Activated CD8-positive, alpha-beta memory T cell treated with anti-CD3 and anti-CD28 coated beads, Interleukin-2, amount 10 ng/mL, durations not matched to agents 7 days and 5 days (primary cell): ENCODE measurements at places on chromosomes 7 and 10. TPM values are rescaled to one million over a fixed set of nuclear protein-coding genes. Genes with fewer than 3 reads are reported as not detected.

BLVRA gene
- total RNA-seq: 37.2 TPM

WNT8B gene
- not detected for total RNA-seq

LEP gene
- not detected for total RNA-seq

PRPS1L1 gene
- not detected for total RNA-seq

FGFBP3 gene
- total RNA-seq: 1.9 TPM

NFE2L3 gene
- total RNA-seq: 20.1 TPM

LAMB4 gene
- not detected for total RNA-seq

ZP3 gene
- total RNA-seq: 0.94 TPM

FAM25C gene
- total RNA-seq: not detected

ADIRF gene
- not detected for total RNA-seq

AVL9 gene
- 42.2 TPM for total RNA-seq

ANKRD61 gene
- 0.38 TPM for total RNA-seq

TSPAN15 gene
- total RNA-seq: 4.2 TPM
